ENCODE measurements at places on chromosomes 1 and 21.

- peak; percentile 73 for ATAC-seq
These were observed 29.2 kb upstream of the OR2B11 start for GRCh38 chr1:247487057-247487456.

GRCh38 chr1:206911064-206911663 is 10.6 kb downstream of the FCMR start:
- peak; percentile 55 for ATAC-seq

GRCh38 chr1:222049176-222049575 is 307.3 kb upstream of the DUSP10 start:
- no peak for ATAC-seq

- ATAC-seq, result no peak
These were observed 60.4 kb upstream of the ACOT11 start for GRCh38 chr1:54487571-54488050.

- no peak for ATAC-seq
These were observed 178.9 kb downstream of the RUNX1 start for GRCh38 chr21:34870246-34870645.

- no peak for ATAC-seq
These were observed 31.3 kb upstream of the DNAJC11 start for GRCh38 chr1:6732942-6733341.

DNA sequence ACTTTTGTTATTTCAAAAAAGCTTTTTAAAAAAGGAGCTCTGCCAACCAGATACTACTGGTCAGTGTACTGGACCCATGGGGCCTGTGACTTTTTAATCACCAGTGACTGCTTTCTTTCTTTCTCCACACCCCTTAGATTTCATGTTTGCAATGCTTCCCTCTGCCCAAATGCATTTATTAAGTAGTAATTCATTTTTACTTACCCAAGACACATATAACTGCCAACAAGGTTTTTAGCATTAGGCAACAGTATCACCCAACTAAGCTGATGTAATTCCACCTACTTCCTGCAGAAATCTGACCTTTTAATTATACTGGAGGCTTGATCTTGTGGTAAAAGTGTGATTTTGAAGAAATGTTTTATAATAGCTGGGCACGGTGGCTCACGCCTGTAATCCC is 12.5 kb downstream of the MECR start:
- ATAC-seq, result no peak

DNA sequence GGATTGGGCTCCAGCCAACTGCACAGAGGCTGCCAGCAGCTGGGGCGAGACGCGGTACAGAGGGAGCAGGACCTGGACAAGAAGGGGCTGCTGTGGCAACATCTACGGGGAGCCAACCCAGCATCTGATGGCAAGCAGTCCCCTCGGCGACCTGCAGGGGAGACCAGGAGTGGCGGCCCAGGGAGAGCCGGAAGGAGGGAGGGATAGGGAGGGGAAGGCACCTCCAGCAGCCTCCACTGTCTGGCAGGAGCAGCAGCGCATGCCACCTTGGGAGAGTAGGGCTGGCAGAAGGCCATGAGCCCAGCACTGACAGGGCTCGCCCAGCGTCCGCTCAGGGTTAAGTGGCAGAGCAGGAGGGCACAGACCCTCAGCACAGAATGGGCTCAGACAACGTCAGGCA is 17.3 kb downstream of the CHD5 start:
- no peak for ATAC-seq

- ATAC-seq, result no peak
These were observed 24.8 kb downstream of the CCSAP start for GRCh38 chr1:229318056-229318455.

- ATAC-seq, result no peak
These were observed 10.9 kb downstream of the PTCH2 start for GRCh38 chr1:44832056-44832705.

- no peak for ATAC-seq
These were observed 530.5 kb downstream of the PTBP2 start for GRCh38 chr1:97252076-97252475.

DNA sequence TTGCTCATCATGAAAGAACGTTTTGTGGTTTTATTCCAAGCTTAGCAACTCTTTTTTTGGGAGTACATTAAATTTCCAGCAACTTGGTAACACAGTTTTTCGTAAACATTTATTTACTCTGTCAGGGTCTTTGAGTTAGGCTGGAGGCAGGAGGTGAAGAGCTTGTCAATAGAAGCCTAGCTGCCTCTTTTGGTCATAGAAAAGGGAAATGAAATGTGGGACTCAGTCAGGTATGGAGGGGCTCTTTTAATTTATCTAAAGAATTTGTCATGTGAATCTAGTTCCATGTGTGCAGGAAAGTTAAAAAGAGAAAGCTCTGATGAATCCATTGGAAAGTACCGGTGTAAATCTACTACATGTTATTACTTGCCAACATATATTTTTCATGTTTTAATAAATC is 45.9 kb upstream of the PRMT6 start:
- ATAC-seq, result no peak

DNA sequence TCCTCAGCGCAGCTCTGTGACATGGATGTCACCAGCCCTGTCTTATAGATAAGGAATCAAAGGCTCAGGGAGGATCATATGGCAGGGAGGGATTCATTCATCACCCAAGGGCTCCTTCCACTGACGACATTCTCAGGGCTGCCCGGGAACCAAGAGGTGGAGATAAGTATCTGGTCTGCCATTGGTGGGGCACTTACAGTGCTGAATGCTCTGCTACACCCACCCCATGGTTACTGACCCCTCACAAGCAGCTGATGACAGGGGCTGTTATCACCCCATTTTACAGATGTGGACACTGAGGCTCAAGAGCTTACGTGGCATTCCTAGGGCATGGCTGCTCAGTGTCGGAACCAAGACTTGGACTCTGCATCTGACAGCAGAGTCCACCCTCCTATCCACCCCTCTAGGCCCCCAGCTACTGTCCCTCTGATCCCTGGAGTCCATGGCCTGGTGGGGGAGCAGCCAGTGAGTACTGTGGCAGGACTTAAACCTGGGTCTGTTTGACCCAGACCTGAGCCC is 155.1 kb downstream of the PTPRU start:
- no peak for ATAC-seq

GRCh38 chr1:205199090-205199930 is 12.2 kb downstream of the DSTYK start:
- ATAC-seq, result peak; percentile 81

DNA sequence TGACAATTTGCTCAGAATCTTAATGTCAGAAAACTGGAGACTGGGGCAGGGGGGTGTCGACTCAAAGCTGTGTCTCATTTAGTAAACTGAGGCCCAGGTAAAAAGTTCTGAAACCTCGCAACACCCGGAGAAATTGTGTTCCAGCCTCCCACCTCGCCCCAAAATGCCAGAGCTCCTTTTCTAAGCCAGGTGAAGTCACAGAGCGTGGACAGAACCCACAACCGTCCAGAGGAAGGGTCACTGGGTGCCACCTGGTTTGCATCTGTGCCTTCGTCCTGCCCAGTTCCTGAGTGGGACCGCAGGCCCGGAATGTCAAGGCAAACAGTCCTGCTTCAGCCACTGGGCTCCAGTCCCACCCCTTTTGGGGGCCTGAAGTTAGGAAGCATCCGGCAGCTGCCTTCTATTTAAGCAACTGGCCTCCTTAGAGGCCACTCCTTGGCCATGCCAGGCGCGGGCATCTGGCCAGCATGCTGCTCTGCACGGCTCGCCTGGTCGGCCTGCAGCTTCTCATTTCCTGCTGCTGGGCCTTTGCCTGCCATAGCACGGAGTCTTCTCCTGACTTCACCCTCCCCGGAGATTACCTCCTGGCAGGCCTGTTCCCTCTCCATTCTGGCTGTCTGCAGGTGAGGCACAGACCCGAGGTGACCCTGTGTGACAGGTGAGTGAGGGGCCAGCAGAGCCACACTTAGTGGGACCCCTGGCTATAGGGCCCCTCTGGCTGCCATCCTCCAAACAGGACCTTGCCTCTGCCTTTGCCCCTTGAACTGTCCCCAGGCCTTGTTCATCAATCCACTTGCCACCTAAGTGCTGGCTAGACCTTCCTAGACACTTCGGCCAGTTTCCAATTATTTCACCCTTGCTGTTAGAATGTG is at the start of gene TAS1R1:
TSS of gene TAS1R1 (plus strand) at position 401 of the 872 bp plus-strand sequence. CDS start at position 468, 67 bp downstream.
- ATAC-seq, result no peak

- ATAC-seq, result no peak
These were observed 182.9 kb downstream of the BACH1 start for GRCh38 chr21:29481641-29482040.

DNA sequence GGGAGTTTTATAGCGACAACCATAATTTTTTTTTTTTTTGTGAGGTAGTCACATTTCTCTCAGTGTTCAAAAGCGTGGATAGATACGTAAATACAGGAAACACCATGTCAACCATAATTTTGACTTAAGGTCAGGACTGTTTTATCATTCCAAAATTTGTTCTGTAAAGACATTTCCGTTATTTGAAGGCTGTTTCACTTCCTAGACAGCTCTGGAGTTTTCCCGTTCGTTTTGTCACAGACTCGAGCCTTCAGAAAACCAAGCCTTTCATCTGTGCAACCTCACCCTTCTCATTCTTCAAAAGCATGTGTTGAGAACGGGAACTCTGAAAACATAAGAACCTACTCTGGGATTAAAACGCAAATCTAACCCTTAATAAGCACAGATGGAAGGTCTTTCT is 17.9 kb downstream of the SIM2 start:
- no peak for ATAC-seq
